ENCODE measurements at places on chromosomes 1 and 21.
A peak's percentile ranks its signal among the peaks of the same experiment; 100 is the strongest.

DNA sequence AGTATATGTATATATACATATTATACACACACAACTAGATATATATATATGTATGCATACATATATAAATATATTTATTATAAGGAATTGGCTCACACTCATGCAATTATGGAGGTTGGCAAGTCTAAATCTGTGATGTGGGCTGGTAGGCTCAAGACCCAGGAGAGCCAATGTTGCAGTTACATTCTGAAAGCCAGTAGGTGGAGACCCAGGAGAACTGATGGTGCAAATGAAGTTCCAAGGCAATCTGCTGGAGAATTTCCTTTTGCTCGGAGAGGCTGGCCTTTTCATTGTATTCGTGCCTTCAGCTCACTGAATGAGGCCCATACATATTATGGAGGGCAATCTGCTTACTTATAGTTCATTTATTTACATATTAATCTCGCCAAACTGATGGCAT is 9.4 kb downstream of the IVL start:
- DNase-seq: no peak

DNA sequence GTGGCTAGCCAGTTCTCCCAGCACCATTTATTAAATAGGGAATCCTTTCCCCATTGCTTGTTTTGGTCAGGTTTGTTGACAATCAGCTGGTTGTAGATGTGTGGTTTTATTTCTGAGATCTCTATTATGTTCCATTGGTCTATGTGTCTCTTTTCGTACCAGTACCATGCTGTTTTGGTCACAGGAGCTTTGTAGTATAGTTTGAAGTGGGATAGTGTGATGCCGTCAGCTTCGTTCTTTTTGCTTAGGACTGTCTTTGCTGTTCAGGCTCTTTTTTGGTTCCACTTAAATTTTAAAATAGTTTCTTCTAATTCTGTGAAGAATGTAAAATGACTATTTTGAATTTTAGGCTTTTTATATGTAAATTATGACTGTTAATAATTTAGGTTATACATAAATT is 68.9 kb downstream of the WDR64 start:
- no peak for DNase-seq

- DNase-seq: peak; percentile 55
These were observed 21.9 kb downstream of the GPR137B start for GRCh38 chr1:236164273-236164672.

GRCh38 chr1:119898530-119898929 is 2.2 kb upstream of the ADAM30 start:
- no peak for DNase-seq

DNA sequence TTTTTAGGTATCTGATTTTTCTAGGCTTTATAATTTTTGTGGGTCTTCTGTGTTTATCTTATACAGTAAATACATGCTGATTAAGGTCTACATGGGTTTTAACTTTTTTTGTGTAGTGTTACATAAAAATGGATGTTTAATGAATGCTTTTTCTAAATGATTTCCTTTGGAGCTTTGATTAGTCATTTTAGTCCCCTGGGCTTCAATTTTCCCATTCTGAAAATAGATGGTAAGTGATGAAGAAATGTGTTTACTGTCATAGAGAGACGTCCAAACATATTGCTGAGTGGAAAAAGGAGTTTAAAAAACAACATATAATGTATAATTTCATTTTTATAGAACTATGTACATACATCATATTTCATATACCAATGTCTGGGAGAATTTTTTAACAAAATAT is 140.9 kb upstream of the HMCN1 start:
- DNase-seq: no peak

- no peak for DNase-seq
These were observed 45.8 kb upstream of the TTC34 start for GRCh38 chr1:2847086-2847985.

Data from sciatic nerve (tissue), 2 donors.